HEK293T (cell line): ENCODE measurements at places on chromosomes 13 and 19.
A peak's percentile ranks its signal among the peaks of the same experiment; 100 is the strongest.

- DNase-seq: no peak
These were observed 3.5 kb downstream of the LGALS7B start for GRCh38 chr19:38792250-38793111.

DNA sequence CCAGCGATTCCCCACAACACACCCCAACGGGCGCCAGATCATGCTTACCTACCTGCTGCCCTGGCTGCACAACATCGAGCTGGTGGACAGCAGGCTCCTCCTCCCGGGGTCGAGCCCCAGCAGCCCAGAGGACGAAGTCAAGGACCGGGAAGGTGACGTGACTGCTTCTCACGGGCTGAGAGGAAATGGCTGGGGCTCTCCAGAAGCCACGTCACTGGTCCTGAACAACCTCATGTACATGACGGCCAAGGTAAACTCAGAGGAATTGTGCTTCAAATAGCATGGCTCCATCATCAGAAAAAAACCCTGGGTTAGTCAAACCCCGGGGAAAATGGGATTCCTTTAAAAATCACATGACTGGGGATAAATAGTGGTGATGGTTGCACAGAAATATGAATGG lies 106.3 kb downstream of the ZAR1L start:
- no peak for DNase-seq

- DNase-seq: no peak
These were observed 15.2 kb downstream of the BIVM start for GRCh38 chr13:102814025-102814607.

- DNase-seq: no peak
These were observed 6.8 kb downstream of the FREM2 start for GRCh38 chr13:38693641-38694040.

DNA sequence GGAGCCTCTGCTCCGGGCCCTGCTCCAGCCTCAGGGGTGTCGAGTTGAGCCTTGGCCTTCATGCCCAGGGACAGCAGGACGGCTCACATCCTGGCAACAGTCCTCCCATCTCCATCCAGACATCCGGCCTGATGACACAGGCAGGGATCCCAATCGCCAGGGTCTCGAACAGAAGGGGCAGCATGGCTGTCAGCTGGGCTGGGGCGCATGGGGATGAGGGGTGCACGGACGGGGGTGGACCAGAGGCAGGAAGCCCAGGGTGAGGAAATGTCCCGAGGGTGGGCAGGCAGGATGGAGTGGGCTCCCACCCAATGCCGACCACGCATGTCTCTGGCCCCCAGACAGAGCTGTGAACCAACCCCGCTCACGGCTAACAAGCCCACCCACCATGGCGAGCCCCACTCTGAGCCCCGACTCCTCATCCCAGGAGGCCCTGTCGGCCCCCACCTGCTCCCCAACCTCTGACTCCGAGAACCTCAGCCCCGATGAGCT lies 16.2 kb downstream of the EVI5L start:
- no peak for DNase-seq

- DNase-seq: no peak
These were observed 18.9 kb downstream of the ELAVL1 start for GRCh38 chr19:7986321-7987113.

DNA sequence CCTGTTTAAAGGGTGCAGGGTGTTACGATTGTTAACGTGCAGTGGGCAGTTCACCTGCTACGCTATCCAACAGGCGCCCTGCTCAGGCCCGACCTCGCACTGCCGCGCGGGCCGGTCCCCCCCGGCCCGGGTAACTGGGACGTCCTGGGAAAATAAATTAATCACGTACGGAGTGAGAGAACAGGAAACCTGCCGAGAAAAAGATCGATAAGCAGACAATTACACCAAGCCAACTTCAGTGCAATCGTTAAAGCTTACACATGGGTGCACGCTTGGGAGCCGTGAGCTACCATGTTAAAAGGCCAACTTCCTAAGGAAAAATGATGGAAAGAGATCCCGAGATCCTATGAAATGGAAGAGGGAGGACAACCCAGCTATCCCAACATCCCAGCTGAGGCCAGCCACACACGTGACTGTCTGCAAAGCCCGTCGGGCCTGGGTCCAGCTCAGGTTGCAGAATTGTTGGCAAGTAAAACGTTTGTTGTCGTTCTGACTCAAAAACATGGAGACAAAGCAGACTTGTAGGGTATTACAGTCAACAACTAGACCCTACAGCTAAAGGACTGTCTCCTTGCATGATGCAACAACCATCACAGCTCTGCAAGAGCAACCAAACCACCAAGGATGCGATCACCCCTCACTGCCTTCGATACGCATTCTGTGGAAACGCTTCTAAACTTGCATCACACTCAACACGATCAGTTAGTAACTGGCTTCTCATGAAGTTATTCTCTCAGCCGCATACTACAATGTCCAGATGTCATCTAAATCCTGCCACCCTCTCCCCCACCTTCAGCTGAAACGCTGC lies 741 bp upstream of the TUBGCP3 start:
- DNase-seq: no peak

- DNase-seq: no peak
These were observed 9.0 kb downstream of the KLK13 start for GRCh38 chr19:51055866-51056265.

DNA sequence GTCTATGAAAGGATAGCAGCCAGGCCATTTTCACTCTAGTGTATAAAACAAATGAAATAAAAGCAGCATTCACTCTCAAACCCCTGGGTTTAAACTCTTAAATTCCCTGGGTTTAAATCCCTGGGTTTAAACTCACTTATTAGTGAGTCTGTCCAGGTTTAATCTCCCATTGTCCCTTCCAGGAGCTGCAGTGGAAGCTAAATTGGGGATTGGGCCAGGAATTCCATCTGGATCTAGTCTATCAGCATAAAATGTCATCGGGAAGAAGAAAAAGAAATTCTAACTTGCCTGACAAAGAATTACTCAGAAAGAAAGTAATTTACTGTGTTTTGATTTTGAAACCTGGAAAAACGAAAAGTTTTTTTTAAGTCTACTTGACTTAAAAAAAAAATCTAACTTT lies 54.8 kb downstream of the FRY start:
- DNase-seq: no peak

DNA sequence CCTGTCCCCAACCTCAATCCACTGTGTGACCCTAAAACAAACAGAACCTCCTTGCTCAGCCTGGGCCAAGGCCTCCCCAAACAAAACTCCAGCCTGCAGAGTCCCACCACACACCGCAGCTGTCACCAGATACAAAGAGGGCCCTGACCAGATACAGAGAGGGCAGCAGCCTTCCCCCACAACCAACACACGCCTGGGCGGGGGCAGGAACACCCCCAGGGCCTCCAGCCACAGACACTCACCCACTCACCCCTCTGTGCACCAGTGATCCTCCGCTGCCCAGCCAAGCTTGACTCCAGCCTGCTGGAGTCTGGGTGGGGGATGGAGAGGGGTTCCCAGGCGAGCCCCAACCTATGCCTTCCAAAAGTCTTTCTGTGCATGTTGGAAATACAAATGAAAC lies 5.9 kb upstream of the CIRBP start:
- DNase-seq: no peak

DNA sequence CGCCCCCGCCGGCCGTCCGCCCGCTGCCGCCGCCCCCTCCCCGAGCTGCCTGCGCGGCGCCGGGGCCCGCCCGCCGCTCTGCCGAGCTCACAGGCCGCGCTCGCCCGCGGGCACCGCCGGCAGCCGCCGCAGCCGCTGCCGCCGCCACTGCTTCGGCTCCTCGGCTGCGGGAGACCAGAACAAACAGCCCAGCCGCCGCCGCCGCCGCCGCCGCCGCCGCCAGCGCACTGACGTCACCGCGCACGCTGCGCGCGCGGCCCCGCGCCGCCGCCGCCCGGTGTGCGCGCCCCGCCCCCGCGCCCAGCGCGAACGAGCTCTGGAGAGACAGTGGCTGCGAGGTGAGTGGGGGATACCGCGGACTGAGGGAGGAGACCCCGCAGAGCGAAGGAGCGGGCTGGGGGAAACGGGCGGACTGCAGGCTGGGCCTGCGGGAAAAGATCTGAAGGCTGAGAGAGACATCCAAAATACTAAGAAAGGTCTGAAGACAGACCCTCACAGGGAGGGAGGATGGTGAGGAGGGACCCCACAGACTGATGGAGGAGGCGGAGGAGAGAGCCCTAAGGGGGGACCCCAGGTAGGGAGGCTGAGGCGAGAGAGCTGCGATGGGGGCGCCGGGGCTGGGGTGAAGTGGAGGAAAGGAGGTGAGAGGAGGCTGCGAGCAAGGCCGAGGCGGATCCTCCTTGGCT lies at the start of gene BRD4:
BRD4 (minus strand) TSS at position 229 of the 686 bp plus-strand sequence. CDS start 59,440 bp downstream, outside the sequence.
- DNase-seq: peak; percentile 89

DNA sequence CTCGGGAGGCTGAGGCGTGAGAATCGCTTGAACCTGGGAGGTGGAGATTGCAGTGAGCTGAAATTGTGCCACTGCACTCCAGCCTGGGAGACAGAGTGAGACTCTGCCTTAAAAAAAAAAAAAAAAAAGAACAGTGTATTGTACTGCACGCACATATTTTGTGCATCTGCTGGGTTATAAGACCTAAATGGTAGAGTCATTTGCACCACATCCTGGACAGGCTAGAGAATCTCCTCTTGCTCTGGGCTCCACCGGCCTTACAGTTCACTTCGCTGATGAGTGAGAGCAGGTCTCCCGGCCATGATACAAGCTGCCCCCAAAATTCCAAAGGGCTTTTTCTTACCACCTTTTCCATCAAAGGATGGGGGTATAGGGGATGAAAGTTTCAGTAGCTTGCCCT lies 7.2 kb upstream of the SAE1 start:
- no peak for DNase-seq

DNA sequence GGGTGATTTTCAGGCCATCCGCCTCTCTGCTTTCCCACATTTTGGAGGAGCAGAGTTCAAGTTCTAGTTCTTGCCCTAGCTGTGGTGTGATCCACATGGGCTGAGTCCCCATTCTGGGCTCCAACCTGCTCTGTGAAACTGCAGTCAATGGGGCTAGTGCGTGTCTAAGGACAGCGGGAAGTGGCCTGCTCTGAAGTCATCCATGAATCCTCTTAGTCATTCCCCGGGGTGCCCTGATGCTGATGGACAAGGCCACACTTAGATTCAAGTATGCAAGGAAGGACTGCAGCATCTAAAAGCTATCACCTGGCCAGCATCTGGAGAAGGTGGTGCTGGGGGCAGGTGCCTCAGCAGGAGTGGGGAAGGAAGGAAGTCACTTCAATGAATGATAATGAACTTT lies 94.6 kb downstream of the TSHZ3 start:
- DNase-seq: no peak

GRCh38 chr13:27971236-27971645 lies 2.1 kb upstream of the CDX2 start:
- DNase-seq: no peak

DNA sequence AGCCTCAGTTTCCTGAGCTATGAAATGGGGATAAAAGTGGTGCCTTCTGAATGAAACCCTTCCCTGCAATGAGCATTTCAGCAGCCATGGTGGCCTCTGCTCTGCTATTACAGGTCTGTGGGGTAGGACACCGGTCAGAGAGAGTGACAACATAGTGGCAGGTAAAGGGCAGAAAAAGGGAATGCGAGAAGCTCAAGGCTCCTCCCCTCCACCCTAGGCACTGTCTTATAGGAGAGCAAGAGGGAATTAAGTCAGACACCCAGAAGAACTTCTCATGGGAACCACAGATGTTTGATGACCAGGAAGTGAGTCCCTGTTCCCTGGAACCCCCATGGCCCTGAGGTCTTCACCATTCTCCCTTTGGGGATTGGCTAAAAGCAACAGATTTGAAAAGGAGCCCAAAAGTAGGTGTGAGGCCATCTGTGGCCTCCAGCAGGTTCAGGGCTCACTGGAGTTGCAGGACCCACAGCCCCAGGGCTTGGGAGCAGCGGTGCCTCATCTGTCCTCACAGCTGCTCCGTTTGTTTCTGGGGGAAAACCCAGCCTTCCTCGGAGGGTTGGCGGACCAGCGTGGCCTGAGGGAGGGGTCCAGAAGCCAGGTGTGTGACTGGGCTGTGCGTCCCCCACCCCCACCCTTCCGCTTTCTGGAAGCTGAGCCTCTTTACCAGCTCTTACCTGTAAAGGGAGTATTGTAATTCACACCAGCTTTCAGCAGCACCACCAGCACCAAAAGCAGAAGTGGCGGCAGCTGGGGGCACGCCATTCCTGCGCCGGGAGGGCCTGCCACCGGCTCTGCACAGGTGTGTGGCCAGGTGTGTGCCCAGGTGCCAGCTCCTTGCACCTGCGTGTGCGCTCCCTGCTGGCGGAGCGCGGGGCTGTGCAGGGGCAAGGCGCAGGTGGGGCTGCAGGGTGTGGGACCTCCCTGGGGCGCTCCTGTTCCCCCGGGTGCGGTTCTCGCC lies 19.4 kb downstream of the IQCN start:
- no peak for DNase-seq

DNA sequence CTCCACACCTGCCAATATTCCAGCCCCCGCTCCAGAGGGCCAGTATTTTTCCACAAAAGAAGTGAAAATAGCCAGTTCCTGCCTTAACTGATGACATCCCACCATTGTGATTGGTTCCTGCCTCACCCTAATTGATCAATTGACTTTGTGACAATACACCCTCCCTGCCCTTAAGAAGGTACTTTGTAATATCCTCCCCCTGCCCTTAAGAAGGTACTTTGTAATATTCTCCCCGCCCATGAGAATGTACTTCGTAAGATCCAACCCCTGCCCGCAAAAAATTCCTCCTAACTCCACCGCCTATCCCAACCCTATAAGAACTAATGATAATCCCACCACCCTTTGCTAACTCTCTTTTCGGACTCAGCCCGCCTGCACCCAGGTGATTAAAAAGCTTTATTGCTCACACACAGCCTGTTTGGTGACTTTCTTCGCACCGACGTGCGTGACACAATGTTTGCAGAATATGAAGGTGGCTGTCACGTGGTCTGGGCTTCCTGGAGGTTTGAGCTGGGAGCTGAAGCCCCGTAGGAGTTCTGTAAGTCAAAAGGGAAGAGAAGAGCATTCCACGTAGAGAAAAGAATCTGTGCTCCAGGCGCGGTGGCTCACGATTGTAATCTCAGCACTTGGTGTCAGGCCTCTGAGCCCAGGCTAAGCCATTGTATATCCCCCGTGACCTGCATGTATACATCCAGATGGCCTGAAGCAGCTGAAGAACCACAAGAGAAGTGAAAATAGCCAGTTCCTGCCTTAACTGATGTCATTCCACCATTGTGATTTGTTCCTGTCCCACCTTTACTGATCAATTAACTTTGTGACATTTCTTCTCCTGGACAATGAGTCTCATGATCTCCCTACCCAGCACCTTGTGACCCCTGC lies 6.2 kb upstream of the FUT3 start:
- DNase-seq: no peak

DNA sequence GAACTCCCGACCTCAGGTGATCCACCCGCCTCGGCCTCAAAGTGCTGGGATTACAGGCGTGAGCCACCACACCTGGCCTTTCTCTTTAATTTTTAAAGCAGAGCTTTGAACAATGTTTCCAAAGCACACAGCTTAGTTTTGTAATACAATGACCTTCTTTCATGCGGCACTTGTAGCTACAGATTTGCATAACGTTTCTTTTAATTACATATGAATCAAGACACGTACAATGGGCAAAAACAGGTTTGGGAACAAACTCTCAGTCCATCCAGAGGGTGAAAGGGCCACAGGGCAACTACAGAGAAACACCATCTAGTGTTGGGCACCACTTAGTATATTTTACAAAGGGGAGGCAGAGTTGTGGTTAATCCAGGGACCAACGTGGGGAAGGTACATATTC lies 19.0 kb upstream of the S1PR4 start:
- no peak for DNase-seq
